Activated CD4-positive, alpha-beta T cell treated with anti-CD3 and anti-CD28 coated beads for 4 hours (primary cell): ENCODE measurements at places on chromosomes 7 and 10.

DNA sequence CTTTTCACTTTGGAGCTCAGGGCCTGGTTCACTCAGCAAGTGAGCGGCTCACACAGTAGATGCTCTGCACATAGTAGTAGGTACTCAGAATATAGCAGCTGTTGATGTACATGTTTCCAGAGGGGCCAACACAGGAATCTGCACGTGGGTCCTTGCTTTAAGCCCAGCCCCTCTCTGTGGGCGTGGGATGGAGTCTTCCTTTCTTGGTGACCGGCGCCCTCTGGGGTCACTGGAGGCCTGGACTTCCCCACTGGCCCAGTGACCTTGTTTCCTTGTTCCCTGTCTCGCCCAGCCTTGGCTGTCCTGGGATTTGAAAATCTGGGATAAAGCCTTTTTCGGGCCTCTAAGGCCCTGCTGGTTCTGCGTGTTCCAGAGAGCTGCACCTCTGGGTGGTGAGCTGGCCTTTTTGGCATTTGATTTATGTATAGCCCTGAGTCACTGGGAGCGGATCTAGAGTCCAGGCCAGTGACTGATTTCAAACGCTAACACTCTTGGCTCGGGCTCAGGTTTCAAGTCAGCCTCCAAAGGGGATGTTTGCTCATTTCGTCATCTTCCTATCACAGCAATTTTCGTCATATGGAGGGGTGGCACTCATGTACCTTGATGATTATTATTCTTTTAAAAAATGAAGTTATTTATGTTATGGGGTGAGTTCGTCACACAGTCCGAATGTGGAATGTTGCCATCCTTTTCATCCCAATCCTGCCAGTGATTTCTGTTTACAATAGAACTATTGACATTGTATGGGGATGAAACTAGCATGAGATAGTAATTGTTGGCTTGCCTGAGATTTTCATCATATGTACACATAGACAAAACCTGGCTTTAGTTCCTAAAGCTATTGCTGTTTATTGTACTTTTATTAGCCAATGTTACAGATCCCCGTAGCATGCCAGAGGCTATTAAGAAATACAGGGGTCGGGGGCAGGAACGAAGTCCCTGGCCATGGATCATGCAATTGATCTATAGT lies 65.5 kb downstream of the CUX1 start:
- no peak for DNase-seq

DNA sequence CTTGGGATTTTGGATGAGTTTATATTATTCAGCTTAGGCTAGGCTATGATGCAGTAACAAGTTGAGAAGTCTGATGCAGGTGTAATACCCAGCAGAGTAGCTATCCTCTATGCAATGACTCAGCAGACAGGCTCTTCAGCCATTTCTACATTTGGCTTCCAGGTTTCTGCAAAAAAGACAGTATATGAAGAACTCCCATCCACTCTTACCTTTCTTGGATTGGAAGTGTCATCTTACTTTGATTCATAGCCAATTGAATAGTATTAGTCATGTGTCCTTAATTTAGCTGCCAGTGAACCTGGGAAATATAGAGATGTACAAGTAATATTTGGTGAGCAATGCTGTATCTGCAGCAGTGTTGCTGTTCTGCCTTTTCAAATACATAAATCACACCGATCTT lies 127.8 kb upstream of the NPSR1 start:
- no peak for DNase-seq

GRCh38 chr10:123445261-123445775 lies 220.8 kb upstream of the GPR26 start:
- no peak for DNase-seq

- DNase-seq, result no peak
Observed at GRCh38 chr10:77913090-77913489, 13.5 kb downstream of the DLG5 start.

DNA sequence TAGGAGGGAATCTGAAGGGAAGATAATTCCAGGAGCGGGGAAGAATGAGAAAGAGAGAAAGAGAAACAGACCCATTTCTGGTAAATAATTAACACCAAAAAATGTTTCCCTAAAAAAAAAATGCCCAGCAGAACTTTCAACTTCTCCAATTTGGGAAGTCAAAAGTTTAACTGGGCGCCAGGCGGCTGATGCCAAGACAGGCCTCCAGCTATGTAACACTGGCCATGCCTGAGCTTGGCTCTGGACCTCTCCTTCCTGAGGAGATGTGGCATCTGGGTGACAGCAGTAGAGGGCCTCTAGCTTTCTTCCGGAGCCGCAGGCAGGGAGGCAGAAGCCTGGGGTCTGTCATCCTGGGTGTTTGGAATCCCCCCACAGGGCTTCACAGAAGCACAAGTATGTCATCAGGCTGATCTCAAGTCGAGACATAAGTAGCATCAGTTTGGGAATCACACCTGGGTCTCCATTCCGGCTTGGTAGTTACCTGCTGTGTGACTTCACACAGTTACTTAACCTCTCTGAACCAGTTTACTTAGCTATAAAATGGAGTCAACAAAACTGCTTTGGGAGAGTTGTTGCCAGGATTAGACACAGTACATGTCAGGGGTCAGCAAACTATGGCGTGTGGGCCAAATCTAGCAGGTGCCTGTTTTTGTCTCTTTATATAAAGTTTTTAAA lies 50.5 kb upstream of the TCF7L2 start:
- no peak for DNase-seq

DNA sequence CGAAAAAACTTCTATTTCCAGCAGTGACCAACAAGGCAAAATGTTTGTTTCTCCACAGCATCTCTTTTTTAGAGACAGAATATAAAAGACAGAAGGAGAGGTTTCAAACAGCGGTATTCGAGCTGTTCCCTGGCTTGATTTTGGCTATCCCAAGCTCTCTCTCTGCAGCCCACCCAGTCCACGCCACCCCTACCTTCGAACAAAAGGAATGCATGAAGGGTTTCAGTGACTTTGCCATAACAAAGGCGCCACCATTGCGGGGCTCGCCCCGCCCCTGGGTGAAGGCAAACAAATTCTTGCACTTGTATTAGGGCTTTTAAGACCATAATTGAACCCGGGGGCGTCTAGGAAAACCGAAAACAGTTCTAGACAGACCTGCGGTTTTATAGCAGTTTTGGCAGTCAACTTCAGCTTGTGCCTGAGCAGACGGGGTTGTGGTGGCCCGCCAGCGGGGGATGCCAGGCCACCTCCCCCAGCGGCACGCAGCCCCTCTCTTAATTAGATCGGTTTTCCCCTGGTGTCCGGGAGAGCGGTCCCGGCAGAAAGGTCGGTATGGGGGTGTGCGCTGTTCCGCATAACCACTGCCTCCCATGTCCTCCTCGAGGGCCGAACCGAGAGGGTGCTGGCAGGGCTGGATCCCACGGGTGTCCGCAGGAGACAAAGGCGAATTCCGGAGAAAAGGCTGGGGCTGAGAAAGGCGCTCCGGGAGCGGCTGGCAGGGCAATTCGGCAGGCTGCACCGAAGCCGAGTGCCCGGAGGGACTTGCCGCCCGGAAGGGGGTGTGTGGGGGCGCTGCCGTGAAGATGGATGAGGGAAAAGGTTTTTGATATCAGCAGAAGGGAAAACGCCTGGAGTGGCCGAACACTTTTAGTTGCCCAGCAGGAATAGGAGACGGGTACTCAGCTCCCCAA lies 2.7 kb upstream of the HOXA11 start:
- no peak for DNase-seq

DNA sequence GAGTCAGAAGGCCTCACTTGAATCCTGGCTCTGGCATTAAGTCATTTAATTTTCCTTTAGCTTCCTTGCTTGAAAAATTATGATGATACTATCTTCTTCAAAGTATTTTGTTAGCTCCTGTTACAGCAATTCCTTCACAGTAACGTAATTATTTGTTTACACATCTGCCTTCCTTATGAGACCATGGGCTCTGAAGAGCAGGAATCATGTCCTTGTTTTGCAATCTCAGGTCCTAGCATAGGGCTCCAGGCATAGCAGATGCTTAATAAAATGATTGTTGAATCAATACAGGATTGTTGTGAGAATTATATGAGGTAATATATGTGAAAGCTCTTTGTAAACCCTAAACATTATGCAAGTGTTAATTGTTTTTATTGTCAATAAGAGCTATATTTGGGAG lies 25.5 kb downstream of the KLHDC10 start:
- no peak for DNase-seq

DNA sequence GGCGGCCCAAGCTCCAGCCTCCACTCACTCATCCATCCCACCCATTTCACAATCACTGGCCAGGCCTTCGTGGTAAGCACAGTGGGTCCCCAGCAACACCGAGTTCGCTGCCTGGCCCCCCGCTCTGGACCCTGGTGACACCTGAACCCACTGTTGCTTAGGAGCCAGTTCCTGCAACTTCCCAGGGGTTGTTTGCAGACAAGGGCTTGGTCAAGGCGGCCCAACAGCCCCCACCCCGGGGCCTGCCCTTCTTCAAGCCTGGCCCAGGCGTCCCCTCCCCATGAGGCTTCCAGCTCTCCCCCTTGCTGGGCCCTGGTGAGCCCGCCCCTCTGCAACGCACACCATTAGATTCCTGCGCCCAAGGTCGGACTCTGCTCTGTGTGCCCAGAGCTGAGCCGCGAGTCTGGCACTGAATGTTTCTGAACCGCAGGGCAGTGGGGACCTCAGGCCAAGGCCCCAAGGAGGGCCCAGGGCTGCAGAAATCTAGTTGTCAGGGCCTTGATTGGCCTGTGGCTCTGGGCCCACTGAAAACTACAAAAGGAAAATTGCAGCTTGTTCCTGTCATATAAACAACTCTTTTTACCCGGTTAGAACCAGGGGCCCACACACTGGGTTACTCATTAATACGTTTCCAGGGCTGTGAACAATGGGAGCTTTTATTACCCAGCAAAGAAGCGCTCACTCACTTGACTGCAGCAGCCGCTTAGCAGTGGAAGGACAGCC lies 2.1 kb upstream of the COX19 start:
- no peak for DNase-seq

DNA sequence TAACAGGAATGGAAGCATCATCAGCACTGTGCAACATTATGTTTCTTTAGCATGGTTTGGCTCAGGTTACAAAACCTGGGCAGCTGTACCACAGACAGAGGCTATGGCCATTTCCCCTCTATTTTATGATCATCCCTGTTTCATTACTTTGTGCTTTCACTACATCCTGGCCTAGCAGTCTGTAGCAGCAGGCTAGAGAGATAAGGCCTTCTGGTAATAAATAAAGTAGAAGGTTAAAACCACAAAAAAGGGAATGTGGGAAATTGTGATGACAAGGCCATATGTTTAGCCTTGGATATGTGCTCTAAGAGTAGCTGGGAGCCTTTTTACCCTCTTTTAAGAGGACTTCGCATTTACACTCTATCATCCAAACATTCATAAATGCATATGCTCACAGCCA lies 266.2 kb upstream of the PHF14 start:
- no peak for DNase-seq
